ENCODE measurements at places on chromosomes 3 and 15.

DNA sequence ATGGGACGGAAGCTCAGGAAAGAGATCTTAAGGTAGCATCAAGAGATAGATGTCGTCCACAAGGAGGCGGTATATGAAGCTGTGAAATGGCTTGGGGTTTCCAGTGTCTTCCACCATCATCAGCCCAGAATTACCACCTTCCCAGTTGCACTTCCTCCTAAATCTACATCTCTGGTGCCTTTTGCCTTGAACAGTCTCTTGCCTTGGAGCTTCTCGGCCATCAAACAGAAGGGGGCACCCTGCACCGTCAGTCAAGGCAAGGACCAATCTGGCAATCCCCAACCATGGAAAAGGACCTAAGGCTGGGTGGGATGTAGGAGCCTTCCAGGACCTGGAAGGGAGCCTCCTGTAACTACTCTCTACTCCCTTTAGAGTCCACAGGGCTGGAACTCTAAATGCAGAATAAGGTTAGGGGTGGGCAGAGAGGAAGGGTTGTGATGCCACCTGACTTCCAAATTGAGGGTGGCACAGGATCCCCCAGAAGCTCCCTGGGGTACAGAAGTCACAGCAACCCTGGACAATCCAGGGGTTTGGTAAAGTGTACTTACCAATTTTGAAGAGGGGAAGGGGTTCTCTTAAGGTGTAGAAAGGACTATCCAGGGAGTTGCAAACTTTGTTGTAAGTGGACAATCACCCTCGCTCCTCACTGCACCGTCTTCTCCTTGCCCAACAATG lies 1.0 kb upstream of the RYR3 start:
- DNase-seq = peak; percentile 25

DNA sequence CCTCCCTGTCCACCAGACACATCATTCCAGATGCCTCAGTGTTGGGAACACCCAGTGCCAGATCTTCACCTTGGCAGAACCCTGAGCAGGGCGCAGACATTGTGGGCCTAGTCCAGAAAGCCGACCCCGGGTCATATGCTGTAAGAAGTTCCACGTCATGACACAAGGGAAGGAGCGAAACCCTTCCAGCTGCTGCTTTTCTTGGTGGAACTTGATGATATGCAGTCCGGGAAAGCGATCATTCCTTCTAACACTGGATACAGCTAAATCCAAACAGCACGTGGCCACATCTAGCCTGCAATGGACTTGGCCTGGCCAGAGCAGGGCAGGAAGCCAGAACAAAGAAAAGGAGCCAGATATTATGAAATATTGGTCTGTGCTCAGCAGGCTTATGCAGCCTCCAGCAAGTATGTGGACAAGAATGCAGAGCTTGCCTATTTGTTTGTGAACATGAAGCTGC lies 22.0 kb downstream of the GASK1A start:
- DNase-seq = no peak

DNA sequence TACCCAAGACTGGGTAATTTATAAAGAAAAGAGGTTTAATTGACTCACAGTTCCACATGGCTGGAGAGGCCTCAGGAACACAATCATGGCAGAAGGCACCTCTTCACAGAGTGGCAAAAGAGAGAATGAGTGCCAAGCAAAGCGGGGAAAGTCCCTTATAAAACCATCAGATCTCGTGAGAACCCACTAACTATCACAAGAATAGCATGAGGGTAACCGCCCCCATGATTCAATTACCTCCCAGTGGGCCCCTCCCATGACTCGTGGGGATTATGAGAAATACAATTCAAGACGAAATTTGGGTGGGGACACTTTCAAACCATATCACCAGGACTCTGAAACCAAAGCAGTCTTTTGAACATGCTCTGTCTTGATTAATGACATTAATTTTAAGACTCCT lies 7.0 kb downstream of the RTP3 start:
- DNase-seq = peak; percentile 42

DNA sequence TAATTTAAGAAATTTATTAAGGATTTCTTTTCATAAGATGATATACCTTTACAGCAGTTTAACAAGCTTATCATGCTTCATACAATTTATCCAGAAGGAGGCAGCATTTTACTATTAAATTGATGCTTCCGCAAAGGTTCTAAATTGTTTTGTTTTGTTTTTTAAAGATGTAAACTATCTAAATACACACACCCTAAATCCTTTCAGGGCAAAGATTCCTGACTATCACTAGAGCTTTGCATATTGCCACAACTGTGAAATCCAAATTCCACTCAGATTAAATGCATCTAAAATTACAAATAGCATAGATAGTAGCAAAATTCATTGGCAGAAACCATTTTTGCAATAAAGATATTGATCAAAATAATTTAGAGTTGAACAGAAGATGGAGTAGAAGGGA lies 44.5 kb upstream of the CCNL1 start:
- peak; percentile 58 for DNase-seq

GRCh38 chr3:94996743-94997142 lies 933.9 kb downstream of the NSUN3 start:
- no peak for DNase-seq

- DNase-seq = peak; percentile 91
Measured at GRCh38 chr3:105806359-105806758, 62.5 kb downstream of the CBLB start.

DNA sequence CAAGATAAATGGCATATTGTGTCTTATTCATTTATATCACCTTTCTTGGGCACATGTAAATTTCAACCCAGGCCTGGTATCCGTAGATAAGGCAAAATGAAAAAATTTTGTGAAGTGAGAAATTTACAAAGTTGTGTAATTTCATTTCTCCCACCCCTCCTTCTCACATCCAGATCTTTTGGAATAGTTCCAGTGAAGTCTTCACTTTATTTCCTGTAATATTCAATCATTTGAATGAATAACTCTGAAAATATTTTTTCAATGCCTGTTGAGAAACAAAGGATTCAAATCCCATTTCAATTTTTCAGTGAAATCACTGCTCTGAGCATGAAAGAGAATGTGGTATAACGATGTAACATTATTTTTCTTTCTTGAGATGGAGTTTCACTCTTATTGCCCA lies 53.4 kb downstream of the BTLA start:
- DNase-seq = no peak

DNA sequence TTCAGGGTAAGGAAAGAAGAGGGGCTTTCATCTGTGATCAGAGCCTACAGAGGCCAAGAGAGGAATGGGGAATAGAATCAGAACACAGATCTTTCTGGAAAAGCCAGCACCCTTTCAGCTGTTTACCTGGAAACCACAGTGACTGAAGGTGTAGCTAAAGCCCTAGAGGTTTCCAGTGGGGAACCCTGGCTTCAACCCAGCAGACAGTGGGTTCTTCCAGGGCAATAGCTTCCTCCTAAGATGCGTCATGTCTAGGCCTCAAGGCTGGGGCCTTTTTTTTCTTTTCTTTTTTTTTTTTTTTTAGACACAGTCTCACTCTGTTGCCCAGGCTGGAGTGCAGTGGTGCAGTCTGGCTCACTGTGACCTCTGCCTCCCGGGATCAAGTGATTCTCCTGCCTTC lies 3.1 kb upstream of the CPNE9 start:
- DNase-seq = no peak

- DNase-seq = no peak
Measured at GRCh38 chr3:7095116-7095515, 234.2 kb downstream of the GRM7 start.

- no peak for DNase-seq
Measured at GRCh38 chr3:149233323-149233722, 11.7 kb upstream of the CP start.

DNA sequence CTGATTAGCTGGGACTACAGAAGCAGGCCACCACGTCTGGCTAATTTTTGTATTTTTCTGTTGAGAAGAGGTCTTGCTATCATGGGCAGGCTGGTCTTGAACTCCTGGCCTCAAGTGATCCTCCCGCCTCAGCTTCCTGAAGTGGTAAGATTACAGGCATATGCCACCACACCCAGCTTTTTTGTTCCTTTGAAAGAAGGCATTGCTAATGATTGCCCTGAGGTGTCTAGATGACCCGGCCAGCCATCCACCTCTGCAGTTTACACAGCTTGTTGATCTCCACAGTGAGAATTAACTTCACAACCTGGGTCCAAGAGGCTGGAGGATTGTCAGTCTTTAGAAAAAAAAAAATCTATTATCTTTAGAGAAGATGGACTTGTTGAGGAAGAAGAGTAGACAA lies 58.7 kb downstream of the SMAD3 start:
- no peak for DNase-seq

DNA sequence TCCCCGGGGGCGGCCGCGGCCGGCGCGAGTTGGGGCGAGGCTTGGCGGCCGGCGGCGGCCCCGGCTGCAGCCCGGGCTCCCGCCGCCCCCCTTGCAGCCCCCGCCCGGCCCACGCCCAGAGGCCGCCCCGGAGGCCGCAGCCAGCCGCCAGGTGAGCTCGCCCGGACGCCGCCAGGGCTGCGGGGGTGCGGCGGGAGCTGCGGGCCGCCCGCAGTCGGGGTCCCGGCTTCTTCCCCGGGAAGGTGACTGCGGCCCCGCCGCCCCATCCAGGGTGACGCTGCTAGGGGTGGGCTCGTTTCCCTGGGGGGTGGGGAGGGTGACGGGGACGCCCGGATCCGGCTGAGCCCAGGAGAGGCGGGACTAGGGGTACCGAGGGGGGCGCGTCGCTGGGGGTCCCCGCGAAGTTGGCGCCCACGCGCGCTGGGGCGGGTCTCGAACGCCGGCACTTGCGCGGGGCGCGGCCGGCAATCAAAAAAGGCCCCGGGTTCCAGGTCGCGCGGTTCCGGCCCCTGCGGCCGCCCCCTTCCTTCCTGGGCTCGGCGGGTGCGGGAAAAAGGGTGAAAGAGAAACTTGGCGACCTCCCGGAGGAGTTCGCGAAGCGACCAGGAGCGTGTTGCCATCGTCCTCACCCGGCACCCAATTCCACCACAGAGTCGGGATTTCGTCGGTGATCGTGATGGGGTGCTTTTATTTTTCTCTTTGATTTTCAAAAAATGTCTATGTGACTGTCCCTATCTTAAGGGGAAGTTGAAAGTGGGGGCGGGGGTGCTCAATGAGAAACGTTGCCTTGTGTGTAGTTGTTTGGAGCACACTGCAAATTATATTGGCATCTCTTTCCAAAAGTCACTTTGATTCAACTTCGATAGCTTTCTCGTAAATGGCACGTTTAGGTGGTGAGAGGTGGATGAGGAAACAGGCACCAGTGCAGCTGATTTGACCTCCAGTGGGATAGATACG lies 619 bp downstream of the ATXN7 start:
- peak; percentile 63 for DNase-seq

DNA sequence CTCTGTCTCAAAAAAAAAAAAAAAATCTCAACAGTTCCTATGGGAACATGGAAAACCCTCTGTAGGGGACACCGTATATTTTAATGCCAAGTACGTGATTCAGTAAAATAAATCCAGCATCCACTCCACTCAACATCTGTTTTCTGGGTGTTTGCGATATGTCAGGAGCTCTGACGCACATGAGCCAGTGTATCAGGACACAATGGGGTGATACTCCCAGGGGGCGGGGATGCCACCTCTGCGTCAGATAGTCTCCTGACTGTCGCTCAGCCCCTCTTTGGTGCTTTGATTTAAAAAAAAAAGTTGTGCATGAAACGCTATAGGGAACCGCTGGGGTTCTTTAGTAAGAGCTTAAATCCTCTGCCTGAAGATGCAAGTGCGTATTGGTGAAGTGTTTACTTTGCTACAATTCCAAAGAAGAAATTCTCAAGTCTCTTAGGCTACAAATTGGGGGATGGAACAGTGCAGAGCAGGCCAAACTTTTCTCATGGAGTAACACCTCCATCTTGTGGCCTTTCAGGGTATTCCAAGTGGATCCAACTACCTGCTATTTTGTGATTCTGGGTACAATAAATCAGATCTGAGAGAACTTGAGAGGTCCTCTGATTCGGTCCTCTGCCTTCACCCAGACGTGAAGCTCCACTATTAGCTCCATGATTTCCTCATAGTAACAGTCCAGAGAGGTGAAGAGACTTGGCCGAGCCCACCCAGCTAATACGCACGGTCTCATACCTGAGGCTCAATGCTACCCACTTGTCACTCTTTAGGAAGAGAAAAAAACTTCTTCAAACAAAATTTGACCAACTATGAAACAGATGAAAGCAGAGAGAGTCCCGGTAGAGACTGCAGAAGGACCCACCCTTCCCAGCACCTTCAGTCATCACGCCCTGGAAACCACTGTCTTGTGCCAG lies 9.3 kb upstream of the NR2E3 start:
- peak; percentile 51 for DNase-seq

- DNase-seq = no peak
Measured at GRCh38 chr15:90203922-90204321, 2.8 kb downstream of the SEMA4B start.

DNA sequence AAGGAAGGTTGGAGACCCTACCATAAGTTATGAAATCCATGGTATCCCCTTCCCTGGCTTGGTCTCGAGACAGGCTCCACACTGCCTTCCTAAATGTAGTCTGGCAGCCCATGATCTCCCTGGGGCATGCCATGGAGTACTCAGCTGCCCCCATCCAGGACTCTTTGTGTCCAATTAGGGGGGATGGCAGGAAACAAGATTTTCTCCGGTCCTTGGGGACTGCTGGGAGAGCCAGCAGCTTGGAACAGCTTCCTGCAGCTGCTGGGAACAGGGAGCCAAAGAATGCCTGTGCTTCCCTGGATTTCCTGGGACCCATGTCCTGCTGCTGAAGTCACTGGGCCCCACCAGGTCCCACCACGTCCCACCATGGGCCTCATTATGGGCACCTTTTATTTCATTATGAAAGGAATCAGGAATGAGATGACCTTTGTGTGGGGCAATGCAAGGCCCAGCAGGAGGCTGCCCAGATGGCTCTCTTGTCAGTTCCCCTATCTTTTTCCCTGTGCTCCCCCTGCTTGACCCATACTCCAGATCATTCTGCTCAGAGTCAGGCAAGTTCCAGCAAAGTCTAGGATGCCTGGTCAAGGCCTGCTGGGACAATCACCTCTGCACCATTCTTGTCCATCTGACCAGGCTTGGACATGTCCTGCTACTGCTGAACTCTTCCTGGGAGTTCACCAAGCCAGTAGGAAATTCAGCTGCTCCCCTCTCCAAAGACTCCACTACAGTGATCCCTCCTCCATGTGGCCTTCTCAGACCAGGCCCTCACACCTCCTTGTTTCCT lies 15.0 kb upstream of the DAG1 start:
- no peak for DNase-seq

DNA sequence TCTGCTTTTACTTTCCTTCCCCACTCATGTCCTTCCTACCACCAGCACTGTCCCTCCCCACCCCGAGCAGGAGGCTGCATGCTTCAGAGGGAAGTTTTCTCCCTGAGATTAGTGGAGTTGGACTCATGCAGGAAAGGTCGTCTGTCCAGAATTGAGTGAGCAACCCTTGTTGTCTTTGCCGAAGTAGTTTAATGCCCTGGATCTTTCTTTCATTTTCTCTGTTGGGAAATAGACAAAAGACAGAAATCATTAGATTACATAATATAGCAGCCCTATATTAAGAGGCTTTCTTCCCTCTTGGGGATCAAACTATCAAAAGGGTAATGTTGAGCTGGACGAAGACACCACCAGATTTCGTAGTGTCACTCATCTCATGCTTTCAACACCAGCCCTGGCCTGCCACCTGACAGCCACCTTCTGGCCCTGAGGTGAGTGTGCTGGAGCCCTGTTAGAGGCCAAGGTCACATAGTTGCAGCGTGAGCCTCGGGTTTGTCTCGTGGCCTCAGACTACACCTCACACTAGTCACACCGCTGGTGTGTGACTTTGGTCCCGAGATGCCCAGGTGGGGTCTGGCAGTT lies 231.0 kb downstream of the ITPR1 start:
- DNase-seq = peak; percentile 71

GRCh38 chr15:47673232-47673761 lies 44.0 kb upstream of the SEMA6D start:
- DNase-seq = no peak

GRCh38 chr3:8352475-8352874 lies 149.1 kb upstream of the LMCD1 start:
- no peak for DNase-seq

GRCh38 chr15:68629519-68630210 lies 50.9 kb downstream of the CORO2B start:
- DNase-seq = no peak

Measured in suppressor macrophage treated with lipopolysaccharide for 4 hours (primary cell).